ENCODE measurements at places on chromosomes 2 and 18. TPM values are rescaled to one million over a fixed set of nuclear protein-coding genes. Genes with fewer than 3 reads are reported as not detected.

- no peak for DNase-seq
Observed at GRCh38 chr2:197613509-197613987, 61.8 kb downstream of the RFTN2 start.

- peak; percentile 62 for DNase-seq
Observed at GRCh38 chr2:26011990-26012856, 21.7 kb upstream of the RAB10 start.

ATG16L1 gene
- total RNA-seq = 29.5 TPM

WDR54 gene
- 7.8 TPM for total RNA-seq

GRCh38 chr18:76814256-76814655, 8.1 kb upstream of the ZNF236 start:
- DNase-seq = no peak

GRCh38 chr18:48137374-48138081, 207.1 kb upstream of the SMAD2 start:
- DNase-seq = no peak
